ENCODE measurements at places on chromosomes 3 and 15. TPM values are rescaled to one million over a fixed set of nuclear protein-coding genes. Genes with fewer than 3 reads are reported as not detected.

GRCh38 chr3:46098319-46098761, 71.1 kb upstream of the XCR1 start:
- DNase-seq = no peak

- no peak for DNase-seq
Observed at GRCh38 chr15:89433686-89434085, 62.7 kb downstream of the RHCG start.

DNA sequence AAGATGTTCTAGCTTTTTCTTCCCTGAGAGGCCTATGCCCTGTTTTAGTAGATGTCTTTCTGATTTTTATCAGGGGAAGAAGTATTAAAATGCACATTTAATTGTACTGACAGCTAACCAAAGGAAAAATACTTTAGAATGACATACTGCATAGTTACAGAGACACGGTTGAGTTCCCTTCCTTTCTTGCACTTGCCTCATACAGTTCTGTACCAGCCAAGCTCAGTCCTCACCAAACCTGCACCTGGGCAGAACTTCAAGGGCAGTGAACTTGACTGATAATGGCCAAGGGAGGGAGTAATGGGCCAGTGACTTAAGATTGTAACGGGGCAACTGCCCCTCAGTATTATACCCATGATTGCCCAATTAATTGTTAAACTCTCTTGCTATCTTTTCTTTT, 34.1 kb upstream of the RASGRP1 start:
- DNase-seq = no peak

DNA sequence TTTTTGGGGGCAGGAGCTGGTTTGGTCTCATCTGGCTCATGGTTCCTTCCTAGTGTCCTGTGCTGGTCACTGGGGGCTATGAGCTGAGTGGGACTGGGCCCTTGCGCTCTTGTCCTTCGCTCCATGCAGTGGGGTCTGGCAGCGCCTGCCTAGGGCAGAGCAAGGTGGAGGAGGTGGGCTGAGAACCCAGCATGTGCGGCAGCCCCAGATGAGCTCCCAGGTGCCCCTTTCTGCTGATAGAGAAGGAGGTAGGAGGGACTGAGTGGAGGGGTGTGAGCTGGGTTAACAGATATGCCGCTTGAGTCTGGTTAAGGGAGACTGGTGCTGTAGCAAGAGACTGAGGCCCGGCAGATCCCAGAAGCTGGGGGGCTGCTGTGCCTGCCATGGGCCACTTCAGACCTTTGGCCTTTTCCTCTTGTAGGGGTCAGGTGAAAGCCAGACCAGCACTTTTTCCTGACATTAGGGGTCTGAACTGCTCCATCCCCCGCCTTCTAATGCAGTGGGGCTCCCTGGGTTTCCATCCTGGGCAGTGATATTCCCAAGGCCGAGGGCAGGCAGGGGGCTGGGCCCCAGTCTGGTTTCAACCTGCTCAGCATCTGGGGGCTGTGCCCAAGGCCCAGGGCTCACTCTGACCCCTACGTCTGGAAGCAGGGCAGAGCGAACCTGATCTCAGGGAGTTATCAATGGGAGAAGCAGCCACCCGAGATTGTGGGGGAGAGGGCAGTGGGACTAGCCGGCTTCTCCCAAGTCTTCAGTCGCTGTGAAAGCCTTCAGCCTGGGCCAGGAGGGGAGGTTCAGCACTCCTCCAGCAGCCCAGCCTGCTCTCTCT, 62.9 kb upstream of the PRR23C start:
- no peak for DNase-seq

DNA sequence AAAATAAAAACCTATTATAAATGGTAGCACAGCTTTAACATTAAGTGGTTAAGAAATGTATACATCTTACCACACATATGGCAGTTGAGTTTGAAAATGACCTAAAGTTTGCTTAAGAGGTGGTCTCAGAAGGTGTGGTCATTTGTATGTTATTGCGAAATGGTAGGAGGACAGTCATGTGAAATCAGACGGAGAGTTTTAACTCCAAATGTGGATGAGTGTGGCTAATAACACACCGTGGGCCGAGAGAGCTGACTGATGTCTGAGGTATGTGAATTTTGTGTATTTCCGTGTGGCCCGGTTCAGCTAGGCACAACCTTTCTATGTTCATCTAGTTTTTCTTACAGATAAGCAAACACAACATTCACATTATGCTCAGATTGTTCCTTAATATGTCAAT, 71.9 kb downstream of the ARNT2 start:
- DNase-seq = no peak

DNA sequence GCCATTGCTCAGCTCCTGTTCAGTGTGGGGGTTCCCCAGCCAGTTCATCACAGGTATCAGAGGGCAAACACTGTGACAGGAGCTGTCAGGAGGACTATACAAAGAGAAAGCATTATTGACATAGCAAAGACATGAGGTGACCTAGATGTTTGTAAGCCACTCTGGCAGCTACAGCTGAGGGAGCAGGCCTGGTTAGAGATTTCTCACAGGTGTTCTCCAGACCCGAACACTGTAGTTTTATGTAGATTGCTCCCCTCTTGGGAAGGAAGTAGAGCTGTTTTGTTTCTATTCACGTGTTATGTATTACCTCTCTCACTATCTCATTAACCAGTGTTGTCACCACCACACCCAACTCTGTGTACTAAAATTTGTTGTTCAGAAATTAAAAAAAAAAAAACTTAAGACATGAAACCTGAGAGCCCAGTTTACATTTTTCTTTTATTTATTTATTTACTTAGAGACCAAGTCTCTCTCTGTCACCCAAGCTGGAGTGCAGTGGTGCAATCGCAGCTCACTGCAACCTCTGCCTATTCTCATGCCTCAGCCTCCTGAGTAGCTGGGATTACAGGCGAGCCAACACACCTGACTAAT, 123.7 kb downstream of the RBPMS2 start:
- DNase-seq = no peak

DNA sequence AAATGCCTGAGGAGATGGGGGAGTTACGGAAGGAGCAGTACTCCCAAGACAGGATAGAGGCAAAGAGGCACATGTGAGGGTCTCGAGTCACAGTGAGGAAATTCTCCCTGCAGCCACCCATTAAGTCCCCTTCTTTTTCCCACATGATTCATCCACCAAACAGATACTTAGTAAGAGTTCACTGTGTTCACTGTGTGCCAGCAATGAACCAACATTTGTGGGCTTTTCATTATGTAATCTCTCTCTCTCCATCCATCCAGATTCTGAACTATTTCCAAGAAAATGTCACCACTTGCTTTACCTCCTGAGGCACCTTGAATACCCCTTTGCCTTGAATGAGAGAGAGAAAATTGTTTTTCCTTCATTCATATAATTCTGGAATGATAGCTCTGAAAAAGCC, 24.6 kb upstream of the LRRFIP2 start:
- no peak for DNase-seq

DNA sequence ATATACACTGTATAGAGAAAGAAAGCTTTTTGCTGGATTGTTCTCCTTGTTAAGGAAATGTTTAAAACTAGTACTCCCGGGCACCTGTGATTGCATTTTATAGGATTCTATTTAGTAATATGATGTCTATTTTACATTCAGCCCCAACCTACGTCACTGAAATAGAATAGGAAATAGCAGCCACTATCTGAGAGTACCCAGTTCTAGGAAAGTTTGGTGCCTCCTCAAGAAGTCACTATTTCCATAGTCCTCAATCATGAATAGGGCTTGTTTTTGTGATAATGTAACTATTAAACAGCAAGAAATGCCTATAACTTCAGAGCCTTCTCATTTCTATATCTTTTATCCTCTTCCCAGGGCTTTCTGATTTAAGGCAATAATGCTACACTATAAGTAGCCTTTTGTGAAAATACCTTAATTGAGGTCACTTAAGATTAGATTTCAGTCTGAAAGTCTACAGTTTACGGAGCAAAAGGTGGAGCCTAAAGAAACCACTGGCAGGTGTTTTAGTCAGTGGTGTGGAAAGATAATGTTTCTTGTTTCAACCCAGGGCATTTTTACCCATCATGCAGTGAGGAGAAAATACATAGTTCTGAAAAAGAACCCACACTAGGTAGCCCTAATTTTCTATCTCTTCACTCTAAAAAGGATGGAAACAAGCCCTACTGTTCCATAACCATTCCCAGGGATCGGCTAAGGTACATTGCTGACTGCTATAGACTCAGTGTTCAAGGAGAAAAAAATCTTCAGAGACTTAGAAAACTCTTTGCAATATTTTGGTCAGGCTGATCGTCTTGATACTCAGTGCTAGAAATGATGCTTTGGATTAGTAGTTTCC, 38.7 kb downstream of the TIGIT start:
- DNase-seq = no peak

GRCh38 chr15:99594916-99595315, 29.1 kb downstream of the MEF2A start:
- DNase-seq = no peak

GRCh38 chr3:53200501-53201498, 39.8 kb downstream of the PRKCD start:
- no peak for DNase-seq

The RYR3 gene
- 0.07 TPM for total RNA-seq

DNA sequence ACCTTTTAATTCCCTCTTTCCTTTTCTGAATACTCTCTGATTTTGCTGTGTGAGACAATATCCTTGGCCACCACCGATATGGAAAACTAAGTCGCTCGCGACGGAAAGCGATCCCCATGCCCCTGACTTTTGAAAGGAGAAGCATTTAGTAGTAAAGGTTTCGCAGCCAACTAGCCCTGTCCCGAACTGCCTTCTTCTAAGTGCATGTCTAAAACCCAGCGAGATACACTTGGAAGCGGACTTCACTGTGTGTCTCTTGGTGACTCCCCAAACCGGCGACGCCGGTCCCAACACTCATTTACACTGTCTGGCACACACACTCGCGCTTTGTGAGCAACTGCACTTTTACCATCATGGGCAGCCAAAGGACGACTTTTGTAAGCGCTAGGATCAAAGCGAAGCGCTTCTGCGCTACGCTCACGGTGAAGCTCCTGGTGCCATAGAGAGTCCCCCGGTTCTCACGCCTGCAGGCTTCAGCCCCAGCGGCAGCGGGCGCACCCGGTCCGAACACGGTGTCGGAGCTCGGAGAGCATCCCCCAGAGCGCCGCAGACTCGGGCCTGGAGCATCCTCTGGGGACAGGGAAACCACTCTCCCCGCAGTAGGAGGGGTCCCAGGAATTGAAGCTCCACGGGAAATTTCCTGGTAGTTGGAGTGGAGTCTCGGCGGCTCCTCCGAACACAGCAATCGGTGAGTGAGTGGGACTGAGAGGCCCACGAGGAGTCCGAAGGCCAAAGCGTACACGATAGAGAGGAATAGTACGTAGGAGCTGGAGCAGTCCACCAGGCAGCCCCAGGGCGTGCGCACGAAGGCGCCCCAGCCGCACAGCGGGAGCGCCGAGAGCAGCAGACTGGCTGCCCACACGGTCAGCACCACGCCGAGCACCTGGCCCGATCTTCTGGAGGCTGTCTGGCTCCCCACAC, 1.4 kb downstream of the GPR149 start:
- peak; percentile 13 for DNase-seq

- no peak for DNase-seq
Observed at GRCh38 chr3:66633402-66634381, 132.9 kb upstream of the LRIG1 start.

DNA sequence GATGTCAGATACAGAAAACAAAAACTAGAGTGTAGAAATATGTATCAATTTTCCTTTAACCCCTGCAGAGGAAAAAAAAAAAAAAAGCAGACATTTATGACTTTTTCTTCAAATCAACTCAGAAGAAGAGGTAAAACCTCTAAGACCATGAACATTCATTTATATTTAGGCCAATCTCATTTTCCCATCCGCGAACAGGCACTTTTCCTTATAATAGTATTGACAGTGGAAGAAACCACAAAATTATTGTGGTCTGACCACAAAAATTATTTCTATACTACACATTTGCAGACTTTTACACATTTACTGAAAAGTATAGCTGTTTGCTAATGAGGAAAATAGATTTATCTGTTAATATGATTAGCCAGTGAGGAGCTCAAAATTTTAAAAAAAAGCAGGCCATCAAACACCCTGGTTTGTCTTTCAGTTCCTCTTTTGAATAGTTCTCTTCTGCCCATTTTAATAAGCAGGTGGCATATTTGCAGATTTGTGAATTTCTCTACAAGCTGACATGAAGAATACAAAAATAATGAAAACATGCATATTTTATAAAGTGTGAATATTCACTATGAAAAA, 5.7 kb downstream of the OSBPL11 start:
- DNase-seq = no peak

All from progenitor cell of endocrine pancreas (in vitro differentiated cells).